ENCODE measurements at places on chromosomes 2 and 18.
A peak's percentile ranks its signal among the peaks of the same experiment; 100 is the strongest.

GRCh38 chr2:128024816-128025215 lies 3.0 kb downstream of the SAP130 start:
- no peak for DNase-seq

GRCh38 chr2:207285473-207285815 lies 119.7 kb upstream of the KLF7 start:
- DNase-seq = no peak

- no peak for DNase-seq
Measured at GRCh38 chr18:58616446-58616845, 12.4 kb downstream of the ALPK2 start.

DNA sequence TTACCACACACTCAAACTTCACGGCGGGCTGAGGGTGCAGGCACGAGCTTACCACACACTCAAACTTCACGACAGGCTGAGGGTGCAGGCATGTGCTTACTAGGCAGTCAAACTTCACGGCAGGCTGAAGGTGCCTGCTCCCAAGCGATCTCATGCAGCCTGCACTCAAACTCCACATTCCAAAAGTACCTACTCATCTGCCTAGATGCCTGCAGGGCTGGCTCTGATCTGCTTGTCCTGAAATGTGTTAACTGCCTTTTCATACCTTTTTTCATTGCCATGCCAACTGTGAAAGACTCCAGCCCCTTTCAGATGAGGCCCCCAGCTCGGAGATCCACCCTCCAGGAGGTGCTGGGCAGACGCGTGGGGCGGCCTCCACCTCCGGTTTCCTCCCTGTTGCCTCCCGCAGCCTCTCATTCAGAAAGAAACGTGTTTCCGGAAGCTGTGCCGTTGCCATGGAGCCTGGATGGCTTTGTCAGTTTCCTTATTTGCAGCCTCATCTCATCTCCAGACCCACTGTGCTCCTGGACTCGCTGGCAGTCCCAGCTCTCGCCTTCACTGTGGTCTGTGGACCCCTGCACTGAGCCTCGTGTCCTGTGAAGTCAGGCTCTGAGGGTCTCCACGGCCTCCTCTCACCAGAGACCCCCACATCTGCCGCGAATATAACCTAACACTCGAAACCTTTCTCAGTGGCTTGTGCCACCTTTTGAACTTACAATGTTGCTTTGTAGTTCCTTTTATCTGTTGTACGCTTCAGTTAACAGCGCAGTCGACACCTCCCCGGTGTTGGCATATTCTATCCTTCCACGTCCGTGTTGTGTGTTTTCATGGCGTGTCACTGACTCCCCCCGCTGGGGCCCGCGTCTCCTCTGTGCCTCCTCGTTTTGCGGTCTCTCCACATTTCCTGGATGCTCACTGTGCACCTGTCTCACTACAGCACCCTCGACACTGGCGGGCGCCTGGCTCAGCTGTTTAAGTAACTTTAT lies 106.1 kb upstream of the ALKAL2 start:
- peak; percentile 62 for DNase-seq

DNA sequence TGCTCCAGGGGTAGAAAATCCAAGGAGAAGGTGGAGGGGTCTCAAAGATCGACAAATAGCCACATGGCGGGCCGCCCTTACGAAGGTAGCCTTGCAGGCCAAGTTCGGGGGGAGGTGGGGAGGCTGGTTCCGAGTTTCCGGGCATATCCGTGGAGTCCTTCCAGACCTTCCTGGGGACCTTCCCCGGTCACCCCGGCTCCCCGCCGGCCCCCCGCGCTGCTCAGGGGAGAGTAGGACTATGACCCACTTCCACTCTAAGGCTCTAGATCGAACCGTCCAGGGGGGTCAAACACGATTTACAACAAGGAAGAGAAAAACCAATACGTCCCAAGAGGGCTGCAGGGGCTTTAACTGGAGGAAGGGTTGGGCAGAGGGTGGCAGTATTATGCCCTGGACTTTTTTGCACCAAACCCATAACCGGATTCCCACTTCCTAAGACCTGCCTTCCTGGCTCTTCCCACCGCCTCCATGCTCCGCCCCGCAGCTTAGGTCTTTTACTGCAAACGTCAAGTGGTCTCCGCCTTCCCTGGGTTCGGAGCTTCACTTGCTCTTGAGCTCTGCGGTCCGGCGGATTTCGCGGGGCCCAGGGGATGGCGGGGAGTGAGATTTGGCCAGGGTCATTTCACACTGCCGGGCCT lies 779 bp upstream of the LYPD6 start:
- DNase-seq = peak; percentile 17

- no peak for DNase-seq
Measured at GRCh38 chr18:31562726-31563125, 29.0 kb upstream of the TTR start.

DNA sequence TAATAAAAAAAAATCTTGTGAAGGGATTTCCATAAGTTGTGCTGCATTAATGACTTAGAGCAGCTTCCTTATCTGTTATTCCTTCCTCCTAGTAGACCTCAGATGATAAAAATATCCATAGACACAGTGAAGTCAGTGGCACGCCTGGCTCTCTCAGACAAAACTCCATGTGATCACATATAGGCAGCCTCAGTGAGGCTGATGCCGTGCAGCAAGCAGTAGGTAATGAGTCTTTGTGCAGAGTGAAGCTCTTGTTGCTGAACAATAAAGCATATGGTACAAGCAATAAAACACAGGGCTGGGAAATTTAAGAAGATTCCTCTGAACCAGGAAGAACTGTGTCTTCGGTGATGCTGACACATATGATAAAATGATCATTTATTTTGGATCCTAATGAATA lies 102.7 kb downstream of the CSRNP3 start:
- DNase-seq = no peak

- no peak for DNase-seq
Measured at GRCh38 chr2:36097022-36097421, 258.6 kb upstream of the CRIM1 start.

- DNase-seq = no peak
Measured at GRCh38 chr2:152858594-152859265, 140.3 kb downstream of the ARL6IP6 start.

DNA sequence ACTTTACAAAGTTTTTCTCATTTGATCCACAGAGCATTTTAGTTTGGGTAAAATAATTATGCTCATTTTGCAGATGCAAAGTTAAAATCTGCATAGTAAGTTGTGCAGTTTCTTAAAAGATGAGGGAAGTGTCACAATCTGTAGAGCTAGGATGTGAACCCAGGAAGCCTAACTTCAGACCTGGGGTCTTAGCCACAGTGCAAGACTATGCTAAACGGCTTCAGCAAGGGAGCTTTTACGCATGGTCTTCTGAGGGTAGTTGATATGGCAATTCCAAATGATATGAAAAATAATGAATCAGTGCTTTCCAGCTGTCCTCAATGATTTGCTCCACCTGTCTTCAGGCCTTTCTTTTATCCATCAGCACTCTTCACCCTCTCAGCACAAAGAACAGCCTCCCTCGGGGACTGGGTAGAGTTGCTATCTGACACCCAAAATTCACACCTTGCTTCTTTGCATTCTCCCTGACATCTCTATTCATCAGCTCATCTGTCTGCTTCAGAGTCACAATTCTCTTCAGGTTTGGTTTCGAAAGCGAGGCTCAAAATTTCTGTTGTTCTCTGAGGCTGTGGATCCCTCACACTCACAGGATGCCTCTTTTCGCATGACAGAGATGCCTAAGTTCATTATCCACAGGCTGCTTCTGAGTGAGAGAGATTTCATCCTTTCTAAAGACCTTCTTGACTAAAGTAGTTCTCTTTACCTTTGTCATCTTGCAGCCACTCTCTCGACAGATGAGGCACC lies 302.5 kb downstream of the NRXN1 start:
- DNase-seq = no peak

DNA sequence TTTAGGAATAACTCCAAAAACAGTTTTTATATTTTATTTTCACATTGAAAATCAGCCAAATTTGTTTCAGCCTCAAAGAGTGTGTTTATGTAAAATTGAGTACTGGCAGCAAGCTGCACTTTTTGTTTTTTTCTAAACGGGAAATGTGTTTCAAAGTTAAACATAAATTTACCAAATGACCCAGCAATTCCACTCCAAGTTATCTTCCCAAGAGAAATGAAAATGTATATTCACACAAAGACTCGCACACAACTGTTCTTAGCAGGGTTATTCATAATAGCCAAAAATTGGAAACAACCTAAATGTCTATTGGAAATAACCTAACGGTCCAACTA lies 9.3 kb downstream of the ALPK2 start:
- DNase-seq = no peak

DNA sequence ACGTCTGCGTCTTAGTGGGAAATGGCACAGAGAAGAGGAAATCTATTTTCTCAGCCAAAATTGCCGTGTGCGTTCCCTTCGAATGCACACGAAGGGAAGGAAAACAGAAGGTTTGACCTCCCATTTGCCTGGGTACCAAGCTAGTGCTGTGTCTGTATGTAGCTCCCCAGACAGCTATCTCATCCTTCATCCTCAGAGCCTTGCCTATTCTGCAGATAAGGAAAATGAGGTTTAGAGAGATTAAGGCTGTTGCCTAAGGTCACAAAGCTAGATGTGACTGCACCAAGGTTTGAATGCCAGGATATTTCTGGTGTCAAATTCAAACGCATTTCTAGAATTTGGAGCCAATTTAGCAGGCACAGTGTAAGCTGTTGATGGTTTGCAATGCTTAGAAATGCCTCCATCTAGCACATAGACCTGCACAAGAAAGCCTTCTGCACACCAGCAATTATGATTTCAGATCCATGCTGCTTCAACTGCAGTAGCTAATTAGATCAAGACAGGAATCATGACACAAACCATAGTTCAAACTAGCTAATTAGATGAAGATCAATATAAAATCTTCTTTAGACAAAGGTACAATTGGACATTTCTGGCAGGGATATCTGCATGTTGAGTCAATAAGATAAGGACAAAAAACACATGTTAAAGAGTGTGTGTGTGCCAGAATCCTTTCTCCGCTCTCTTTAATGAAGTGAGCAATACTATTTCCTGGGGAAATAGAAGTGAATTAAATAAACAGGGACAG lies 115.1 kb downstream of the CMPK2 start:
- no peak for DNase-seq

- no peak for DNase-seq
Measured at GRCh38 chr2:117557626-117558025, 256.9 kb upstream of the DDX18 start.

GRCh38 chr18:26656944-26657536 lies 108.7 kb upstream of the KCTD1 start:
- peak; percentile 47 for DNase-seq

- DNase-seq = no peak
Measured at GRCh38 chr2:120367649-120368048, 21.7 kb downstream of the INHBB start.

- no peak for DNase-seq
Measured at GRCh38 chr2:173223871-173224270, 130.8 kb upstream of the CDCA7 start.

- DNase-seq = no peak
Measured at GRCh38 chr2:217186152-217186551, 326.3 kb upstream of the TNP1 start.

DNA sequence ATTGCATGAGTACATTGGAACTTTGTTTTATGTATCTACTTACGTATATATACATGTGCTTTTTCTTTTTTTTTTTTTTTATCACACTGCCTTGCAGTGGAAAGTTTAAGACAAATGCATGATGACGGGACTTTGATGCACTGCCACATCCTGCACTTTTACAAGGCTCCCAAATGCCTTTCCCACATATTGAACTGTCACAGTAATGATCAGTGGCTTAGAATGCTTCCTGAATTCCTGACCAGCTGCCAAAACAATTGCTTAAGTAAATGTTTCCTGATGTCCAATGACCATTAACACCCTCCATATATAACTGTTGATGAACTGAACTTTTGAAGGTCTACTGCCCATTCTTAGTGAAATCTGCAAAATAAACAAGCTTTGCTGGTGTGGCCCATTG lies 60.2 kb downstream of the LYPD6B start:
- DNase-seq = no peak

GRCh38 chr18:24894880-24895279 lies 434.4 kb downstream of the HRH4 start:
- DNase-seq = no peak

- no peak for DNase-seq
Measured at GRCh38 chr2:161164161-161164560, 3.9 kb downstream of the TANK start.

DNA sequence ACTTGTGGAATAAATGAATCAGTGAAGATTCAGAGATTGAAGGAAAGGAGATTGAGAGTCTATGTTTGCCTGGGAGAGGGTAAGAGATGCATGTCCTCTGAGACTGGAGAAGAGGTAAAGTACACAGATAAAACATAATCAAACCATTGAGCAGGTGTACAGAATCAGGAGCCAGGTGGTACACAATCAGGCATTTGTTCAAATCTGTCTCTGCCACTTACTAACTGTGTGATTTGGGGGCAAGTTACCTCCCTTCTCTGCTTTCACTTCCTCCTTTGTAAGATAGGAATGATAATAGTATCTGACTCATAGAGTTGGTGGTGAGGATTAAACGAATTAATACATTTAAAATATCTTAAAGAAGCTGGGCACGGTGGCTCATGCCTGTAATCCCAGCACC lies 94.0 kb downstream of the CDK15 start:
- no peak for DNase-seq

DNA sequence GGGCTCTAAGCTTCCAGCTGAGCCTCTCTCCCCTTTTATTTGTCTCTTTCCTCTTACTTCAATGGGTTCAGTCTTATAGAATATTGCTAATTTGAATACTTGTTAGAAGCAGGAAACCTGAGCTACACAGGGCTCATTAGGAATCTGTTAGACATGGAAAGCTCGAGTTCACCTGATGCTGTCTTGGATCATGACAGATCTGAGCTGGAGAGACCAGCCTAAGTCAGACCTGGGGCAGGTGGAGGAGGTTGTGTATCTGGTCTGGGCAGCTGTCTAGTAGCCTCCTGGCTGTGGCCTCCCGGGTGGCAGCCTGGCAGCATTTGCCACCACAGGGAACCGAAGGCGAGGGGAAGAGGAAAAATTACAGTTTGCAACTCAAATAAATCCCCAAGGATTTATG lies 185.9 kb downstream of the ICOS start:
- no peak for DNase-seq

Measured in GM12891 (cell line).